ENCODE measurements at places on chromosomes 11 and 22.
A peak's percentile ranks its signal among the peaks of the same experiment; 100 is the strongest.

- no peak overlapping the region for H3K27ac ChIP-seq
- H3K27me3 ChIP-seq: no peaks in the 10 kb centered on the region
- H3K36me3 ChIP-seq: no peaks in the 10 kb centered on the region
- no peak overlapping the region for H3K4me3 ChIP-seq
- DNase-seq: no peak
Observed at GRCh38 chr11:11584937-11585336, 36.9 kb downstream of the GALNT18 start.

- no peaks in the 10 kb centered on the region for H3K36me3 ChIP-seq
- no peak overlapping the region for H3K4me3 ChIP-seq
- no peak overlapping the region for H3K27ac ChIP-seq
- no peaks in the 10 kb centered on the region for H3K27me3 ChIP-seq
- no peak for DNase-seq
- H3K4me1 ChIP-seq: no peaks in the 10 kb centered on the region
Observed at GRCh38 chr11:33463059-33463458, 205.9 kb downstream of the HIPK3 start.

GRCh38 chr22:39097098-39098020 lies at the start of gene APOBEC3H:
TSS of gene APOBEC3H (plus strand) at chr22:39097244. CDS start at chr22:39100279, 3,035 bp downstream.
- DNase-seq: peak; percentile 64
- H3K36me3 ChIP-seq: no peaks in the 10 kb centered on the region
- H3K27ac ChIP-seq: peak within 1 kb of the TSS; percentile 57
- peaks cover 79% of the 10 kb centered on the region for H3K4me1 ChIP-seq

DNA sequence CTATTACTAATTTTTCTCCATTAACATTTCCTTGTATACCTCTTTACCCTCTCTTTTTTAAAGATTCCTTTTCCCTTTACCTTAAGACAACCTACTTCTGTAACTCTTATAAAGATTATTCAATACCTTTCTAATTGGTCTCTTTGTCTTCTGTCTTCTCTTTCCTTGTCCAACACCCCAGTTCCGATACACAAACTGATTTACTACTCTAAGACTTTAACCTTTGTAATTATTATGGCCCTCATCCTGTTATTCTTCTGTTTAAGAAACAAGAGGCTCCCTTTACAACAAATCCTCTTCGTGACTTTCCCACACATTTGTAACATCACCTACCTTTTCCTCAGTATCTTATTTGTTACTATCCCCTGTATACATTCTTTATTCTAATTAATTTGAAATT lies 81.8 kb downstream of the TTC17 start:
- no peak overlapping the region for H3K4me3 ChIP-seq
- DNase-seq: no peak
- H3K4me1 ChIP-seq: no peaks in the 10 kb centered on the region
- H3K27ac ChIP-seq: no peak overlapping the region
- peaks cover 45% of the 10 kb centered on the region for H3K36me3 ChIP-seq

GRCh38 chr22:50498322-50498890 lies 9.1 kb downstream of the LMF2 start:
- DNase-seq: peak; percentile 35
- H3K27me3 ChIP-seq: no peaks in the 10 kb centered on the region
- H3K4me1 ChIP-seq: peaks cover 9% of the 10 kb centered on the region
- no peak overlapping the region for H3K27ac ChIP-seq
- H3K36me3 ChIP-seq: no peaks in the 10 kb centered on the region
- H3K4me3 ChIP-seq: no peak overlapping the region

GRCh38 chr22:45996241-45997076 lies 19.5 kb upstream of the WNT7B start:
- H3K27ac ChIP-seq: no peak overlapping the region
- no peak overlapping the region for H3K4me3 ChIP-seq
- no peaks in the 10 kb centered on the region for H3K36me3 ChIP-seq
- H3K4me1 ChIP-seq: no peaks in the 10 kb centered on the region
- no peak for DNase-seq
- H3K27me3 ChIP-seq: no peaks in the 10 kb centered on the region

GRCh38 chr11:16606784-16607674 lies 131.4 kb upstream of the C11orf58 start:
- H3K27ac ChIP-seq: no peak overlapping the region
- no peak for DNase-seq
- peaks cover 72% of the 10 kb centered on the region for H3K27me3 ChIP-seq
- peaks cover 29% of the 10 kb centered on the region for H3K4me1 ChIP-seq
- H3K36me3 ChIP-seq: no peaks in the 10 kb centered on the region

All from CD8-positive, alpha-beta memory T cell (primary cell).